ENCODE measurements at places on chromosomes 13 and 19.

DNA sequence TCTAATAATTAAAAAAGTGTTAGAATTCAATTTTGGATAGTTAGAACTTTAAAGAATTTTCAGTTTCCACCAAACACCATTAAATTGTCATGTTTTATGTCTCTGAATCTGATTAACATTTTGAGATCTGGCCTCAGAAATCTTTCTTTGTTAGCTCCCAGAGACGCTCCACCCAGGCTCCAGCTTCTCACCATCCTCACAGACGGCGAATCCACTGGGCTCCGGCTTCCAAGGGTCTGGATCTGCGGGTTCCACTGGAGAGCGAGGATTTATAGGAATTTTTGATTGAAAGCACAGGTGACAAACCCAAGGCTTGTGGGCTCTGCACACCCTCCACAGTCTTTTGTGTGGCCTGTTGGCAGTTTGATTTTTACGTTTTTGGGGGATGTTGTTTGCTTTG, 160.6 kb downstream of the URI1 start:
- DNase-seq = no peak

DNA sequence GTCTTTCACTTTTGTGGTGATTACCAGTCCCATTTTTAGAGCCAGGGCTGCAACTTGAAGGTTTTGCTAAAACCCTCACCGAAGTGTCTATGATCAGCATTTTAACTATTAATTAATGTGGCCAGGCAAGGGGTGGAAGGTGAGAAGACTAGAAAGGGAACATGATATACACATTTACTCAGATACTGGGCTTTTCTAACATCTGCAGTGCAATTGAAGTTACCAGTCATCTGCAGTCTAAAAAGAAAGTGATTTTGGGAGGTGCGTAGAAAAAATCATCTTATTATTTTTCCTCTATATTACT, 481 bp downstream of the ALOX5AP start:
- DNase-seq = no peak

- no peak for DNase-seq
Observed at GRCh38 chr19:12607631-12608030, 3.0 kb downstream of the ZNF490 start.

- DNase-seq = no peak
Observed at GRCh38 chr19:13329766-13330165, 176.5 kb downstream of the CACNA1A start.

- DNase-seq = no peak
Observed at GRCh38 chr19:28427376-28428083, 785.4 kb downstream of the UQCRFS1 start.

- DNase-seq = no peak
Observed at GRCh38 chr13:80814541-80814940, 473.6 kb upstream of the SPRY2 start.

GRCh38 chr19:10111405-10111811, at the start of gene P2RY11:
TSS of gene P2RY11 (plus strand) at chr19:10111693. CDS start at chr19:10111722, 29 bp downstream.
- no peak for DNase-seq
